ENCODE measurements at places on chromosomes 6 and 20.

- DNase-seq: no peak
Observed at GRCh38 chr6:162637317-162637716, 90.2 kb downstream of the PRKN start.

GRCh38 chr20:50521221-50522052 is 11.3 kb downstream of the PTPN1 start:
- DNase-seq: no peak

- DNase-seq: no peak
Observed at GRCh38 chr20:47453167-47453782, 48.4 kb upstream of the NCOA3 start.

DNA sequence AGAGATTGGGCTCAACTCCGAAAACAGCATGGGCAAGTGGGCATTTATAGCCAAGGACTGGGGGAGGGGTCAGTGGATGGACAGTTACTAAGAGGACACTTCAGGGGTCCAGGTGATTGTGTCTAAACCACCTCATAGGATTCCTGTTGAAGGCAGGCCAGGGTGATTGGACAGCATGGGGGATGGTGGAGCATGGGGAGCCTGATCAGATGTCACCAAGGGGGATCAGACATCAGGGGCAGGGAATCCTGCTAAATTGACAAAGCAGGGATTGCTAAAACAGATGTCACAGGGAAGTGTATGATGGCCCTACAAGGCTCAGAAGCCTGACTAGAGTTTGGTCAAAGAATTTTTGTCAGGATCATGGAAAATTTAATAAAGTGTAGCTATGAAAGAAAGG is 2.4 kb upstream of the PYGB start:
- no peak for DNase-seq

DNA sequence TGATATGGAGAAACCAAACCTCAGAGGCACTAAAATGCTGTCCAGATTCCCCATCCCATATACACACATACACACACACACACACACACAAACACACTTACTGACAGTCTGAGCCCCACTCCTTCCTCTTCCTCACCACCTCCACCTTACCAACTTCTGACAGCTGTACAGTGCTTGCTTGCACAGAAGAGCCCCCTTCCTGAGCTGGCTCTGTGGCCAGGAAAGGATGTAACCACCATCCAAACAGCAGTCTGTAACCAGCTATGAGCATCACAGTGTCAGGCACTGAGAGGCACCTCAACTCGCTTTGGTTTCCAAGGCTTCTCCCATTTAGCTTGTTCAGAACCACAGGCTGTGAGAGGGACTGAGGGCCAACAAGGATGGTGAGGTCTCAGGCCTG is 5.9 kb upstream of the C6orf136 start:
- no peak for DNase-seq

DNA sequence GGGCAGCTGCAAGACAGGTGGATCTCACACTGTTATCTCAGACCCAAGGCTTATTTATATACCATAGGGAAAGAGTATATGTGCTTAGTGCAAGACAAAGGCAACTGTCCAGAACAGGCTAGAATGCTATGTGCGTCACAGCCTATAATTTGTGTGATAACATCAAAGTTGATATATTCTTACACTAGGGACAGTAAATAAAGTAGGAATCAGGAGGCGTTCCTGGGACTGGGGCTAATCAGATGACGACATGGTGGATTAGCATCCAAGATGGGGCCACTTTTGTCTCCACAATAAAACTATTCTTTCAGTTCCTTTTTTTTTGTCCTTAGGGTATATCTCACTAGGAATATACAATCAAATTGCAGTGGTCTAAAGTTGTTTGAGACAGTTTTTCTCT is 54.9 kb upstream of the IER3 start:
- no peak for DNase-seq

GRCh38 chr20:8795404-8795803 is 273.5 kb upstream of the PLCB4 start:
- no peak for DNase-seq

DNA sequence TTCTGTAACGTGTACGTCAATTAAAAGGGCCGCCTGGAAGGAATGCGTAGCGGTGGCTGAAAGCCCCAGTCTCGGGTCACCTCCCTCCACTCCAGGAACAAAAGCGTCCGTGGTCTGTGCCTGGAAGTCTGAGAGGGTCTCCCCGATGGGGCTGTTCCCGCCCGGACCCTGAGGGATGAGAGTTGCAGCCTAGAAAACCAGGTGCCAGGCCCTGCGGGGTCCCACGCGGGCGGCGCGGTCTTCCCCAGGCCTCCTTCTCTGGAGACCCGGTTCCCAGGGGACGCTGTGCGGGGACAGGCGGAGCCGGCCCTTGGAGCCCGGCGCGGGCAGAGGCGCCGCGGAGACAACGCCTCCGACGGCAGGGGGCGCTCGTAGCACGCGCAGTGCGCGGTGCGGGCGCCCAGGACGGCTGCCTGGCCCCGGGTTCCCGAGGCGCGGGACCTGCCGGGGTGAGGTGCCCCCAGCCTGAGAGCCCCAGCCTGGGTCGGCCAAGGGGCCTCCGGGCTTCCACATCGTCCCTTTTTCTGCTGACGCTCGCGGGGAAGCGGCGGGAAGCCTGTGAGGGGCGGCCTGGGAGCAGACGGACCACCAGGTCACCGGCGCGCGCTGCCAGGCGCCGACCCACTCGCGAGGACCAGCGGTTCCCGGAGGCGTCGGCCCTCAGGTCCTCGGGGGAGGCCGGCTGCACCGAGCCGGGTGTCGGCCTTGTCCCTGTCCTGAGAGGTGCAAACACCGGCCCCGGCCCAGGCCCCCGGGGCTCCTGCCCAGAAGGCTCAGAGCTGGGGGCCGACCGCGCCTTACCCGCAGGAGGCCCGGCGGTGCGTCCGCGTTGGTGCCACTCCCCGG is 5.3 kb upstream of the FOXC1 start:
- peak; percentile 48 for DNase-seq

GRCh38 chr6:96153775-96154174 is 138.0 kb downstream of the FUT9 start:
- DNase-seq: no peak

DNA sequence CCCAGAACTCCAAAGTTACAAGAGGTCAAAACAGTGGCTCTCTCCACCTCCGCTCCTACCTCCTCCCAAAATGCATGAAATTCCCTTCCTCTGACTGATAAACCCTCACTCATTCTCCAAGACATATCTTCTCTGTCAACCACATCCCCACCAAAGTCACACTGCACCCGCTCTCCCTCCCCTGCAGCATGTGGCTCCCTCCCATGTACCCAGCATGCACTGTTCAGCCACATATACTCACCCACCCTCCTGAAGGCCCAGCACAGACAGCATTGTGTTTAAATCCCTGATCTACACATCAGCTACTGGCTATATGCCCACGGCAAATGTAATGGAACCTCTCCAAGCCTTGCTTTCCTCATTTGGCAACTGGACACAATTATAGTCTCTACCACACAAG is 5.5 kb upstream of the POU5F1 start:
- no peak for DNase-seq

DNA sequence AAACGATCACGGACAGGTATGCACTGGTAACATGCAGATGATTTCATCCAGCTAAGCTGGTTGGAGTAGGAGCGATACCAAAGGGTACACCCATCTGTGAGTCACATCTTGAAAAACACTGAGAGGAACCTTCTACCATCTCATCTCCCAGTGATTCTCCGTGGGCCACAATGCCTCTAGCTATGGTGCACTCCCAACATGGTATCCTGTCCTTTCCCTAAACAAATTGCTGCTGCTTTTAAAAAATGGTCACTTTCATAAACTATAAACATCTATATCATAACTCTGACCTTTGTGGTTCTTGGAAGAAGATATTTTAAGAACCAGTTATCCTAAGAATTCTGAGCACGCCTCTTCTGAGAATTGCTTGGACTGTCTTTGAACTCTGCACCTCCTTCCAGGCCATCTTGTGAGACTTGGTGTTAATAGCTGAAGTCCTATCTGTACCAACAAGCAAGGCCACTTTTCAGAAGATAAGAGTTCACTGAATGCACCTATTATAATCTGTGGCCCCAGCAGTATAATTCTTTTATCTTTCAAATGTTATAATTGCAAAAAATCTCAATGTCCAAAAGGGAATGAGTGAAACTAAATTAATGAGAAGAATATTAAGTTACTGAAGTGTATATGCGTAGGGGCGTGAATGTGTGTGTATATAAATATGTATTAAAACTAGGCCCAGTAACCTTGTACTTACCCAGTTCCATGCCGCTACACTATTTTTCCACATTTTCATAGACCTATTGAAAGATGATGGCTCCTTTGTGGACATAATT is 70.5 kb upstream of the TPD52L1 start:
- no peak for DNase-seq

DNA sequence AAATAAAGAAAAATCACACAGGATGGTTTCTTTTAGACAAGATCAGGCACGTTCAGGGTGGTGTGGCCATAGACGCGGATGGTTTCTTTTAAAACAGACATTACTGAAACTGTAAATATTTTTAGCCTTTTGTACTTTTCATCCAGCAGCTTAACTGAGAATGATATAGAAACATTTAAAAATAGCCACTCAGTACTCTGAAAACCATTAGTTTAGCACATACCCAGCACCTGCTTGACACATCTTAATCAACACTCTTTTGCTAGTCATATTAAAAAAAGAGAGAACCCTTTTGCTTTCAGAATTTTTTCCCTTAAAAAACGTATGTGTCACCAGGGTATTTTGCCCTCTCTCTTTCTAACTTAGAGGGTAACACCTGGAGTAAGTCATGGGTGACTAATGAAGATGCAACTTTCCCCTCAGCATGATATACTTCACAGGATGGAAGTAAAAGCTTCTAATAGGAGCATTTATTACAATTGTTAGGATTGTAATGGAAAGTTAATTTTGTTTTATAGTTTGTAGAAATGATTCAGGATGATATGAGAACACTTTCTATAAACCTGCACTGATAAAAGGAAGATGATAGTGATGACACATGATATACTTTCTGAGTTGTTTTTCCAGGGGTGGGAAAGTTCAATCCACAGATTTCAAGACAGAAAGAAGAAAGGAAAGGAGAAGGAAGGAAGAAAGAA is 45.2 kb downstream of the BACH2 start:
- no peak for DNase-seq

DNA sequence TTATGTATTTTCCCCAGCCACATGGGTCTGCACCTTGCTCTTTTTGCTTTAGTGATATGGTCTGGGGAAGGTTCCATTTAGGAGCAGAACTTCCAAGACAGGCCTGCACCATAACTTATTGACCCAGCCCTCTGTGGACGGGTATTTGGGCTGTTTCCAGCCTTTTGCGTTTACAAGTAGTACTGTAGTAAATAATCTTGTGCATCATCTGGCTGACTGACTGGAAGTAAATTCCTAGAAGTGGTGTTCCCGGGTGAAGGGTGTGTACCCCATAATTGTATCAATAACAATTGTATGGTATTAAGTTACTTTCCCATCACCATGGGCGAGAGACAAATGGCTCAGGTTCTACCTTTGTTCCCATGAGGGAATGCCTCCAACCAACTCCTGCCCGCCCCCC is 31.6 kb downstream of the SPDEF start:
- no peak for DNase-seq

- DNase-seq: peak; percentile 52
Observed at GRCh38 chr6:157184202-157185015, 138.9 kb downstream of the TMEM242 start.

- DNase-seq: no peak
Observed at GRCh38 chr6:139308286-139308916, 16.6 kb upstream of the TXLNB start.

DNA sequence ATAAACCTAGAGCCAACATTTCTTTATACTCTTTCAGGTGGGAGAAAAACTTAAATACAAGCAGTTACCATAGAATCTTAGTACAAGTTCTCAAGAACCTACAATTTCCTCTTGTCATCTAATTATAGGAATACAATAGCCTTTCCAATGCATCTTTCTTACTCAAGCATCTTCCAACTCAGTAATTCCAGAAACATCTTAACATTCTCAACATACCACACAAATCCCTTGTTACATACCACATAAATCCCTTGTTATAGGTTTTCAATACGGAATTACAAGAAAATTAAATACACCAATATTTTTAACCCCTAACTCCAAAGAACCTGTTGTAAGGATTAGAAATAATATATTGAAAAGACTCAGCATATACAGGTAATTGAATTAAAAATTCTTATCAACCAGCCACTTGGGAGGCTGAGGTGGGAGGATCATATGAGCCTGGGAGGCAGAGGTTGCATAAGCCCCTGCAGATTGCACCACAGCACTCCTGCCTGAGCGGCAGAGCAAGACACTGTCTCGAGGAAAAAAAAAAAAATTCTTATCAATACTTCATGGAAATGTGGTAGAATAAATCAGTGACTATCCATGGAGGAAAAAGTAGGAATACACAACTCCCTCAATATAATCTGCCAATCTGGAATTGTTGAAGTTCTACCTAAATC is 127.5 kb upstream of the CCDC28A start:
- DNase-seq: no peak

DNA sequence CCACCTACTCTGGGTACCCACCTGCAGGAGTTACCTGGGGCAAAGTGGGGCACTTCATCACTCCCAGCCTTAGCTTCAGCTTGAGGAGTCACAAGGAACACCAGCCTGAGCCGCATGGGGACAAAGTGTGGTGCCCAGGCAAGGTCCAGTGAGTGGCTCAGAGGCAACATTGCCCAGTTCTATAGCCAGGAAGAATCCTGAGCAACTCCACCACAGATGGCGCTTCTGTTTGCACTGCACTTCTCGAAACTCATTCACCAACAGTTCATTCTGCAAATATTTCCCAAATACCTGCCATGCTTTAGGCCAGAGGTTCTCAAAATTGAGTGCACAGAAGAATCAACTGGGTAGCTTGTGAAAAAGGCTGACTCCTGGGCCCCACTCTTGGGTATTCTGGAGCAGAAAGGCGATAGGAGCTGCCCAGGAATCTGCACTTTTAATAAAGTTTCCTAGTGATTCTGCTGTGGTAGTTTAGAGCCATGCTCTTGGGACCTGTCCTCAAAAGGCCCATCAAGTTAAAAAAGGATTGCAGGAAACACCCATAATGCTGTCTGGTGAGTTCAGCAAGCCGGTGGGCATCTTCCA is 83.1 kb downstream of the VEGFA start:
- no peak for DNase-seq

DNA sequence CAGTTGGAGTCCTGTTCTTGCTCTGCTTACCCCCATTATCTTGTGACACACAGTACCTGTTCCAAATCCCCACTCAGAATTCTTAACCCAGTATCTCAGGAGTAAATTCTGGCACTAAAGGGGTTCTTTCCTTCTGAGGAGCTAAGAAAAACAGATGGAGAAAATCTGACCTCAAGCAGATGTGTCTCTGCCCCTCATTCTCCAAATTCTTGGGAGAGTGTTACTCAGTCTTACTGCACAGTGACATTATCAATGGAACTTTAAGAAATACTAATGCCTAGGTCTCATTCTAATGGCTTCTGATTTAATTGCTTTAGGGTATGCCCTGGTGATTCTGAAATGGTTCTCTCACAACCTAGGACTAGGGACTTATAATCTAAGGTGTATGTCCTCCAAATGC is 40.6 kb upstream of the PTPRK start:
- DNase-seq: no peak

GRCh38 chr6:5173810-5174209 is 86.9 kb downstream of the LYRM4 start:
- DNase-seq: no peak

GRCh38 chr20:9531581-9531980 is 17.2 kb downstream of the LAMP5 start:
- DNase-seq: no peak

Data from hippocampal formation (tissue), 2 donors.